Activated T-helper 17 cell treated with anti-CD3 and anti-CD28 coated beads, Interleukin-2, amount 50 U/mL, for 72 hours (primary cell): ENCODE measurements at places on chromosomes 2 and 18. TPM values are rescaled to one million over a fixed set of nuclear protein-coding genes. Genes with fewer than 3 reads are reported as not detected.

GRCh38 chr2:44582363-44583008 is 220.7 kb downstream of the CAMKMT start:
- no peak for ATAC-seq

GRCh38 chr2:180698668-180699067 is 281.7 kb upstream of the UBE2E3 start:
- ATAC-seq = no peak

Gene VWA3B
- total RNA-seq = not detected

- ATAC-seq = no peak
Observed at GRCh38 chr18:26432651-26433424, 115.5 kb downstream of the KCTD1 start.

DNA sequence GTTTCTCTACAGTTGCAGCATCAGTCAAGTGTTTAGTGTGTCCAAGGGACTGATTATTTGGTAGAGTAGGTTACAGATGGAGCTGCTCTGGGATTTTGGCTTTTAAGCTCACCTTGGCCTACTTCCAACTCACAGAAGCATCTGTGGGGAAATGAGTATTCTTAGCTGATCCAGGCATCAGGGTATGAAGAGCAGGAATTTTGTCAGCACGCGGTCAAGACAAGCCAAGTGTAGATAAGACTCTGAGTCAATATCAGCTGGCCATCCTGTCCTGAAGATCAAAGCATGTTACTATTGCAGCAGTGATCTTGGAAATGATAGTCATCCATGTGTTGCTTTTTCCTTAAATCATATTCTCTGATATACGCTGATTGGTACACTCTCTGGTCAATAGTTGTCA is 24.4 kb downstream of the SERPINB4 start:
- ATAC-seq = no peak

GRCh38 chr2:69164061-69164778 is 151.2 kb downstream of the ANTXR1 start:
- ATAC-seq = no peak
